ENCODE measurements at places on chromosomes 6 and 20.

- no peak for DNase-seq
Measured at GRCh38 chr6:107154131-107154800, 39.0 kb upstream of the BEND3 start.

- no peak for DNase-seq
Measured at GRCh38 chr6:167050903-167051302, 51.7 kb downstream of the CEP43 start.

GRCh38 chr6:164477101-164477500, 832.3 kb downstream of the C6orf118 start:
- DNase-seq = no peak

DNA sequence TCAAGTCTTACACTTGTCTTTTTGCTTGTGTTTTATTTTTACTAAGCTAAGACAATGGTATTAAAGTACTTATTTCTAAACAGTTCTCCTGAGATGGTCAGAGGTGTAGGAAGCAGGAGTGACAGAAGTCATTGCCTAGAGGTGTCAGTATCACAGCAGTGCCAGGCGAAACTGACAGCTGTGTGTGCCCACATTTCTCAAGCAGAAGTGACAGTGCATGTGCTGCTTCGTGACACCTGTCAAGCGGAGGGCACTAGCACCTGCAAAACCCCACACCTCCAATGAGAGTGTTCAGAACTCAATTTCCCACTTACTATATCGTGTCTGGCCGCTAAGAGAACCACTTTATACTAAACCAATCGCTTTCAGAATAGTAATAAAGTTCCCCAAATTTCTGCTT, 82.8 kb downstream of the SLC23A2 start:
- DNase-seq = no peak

GRCh38 chr20:38545771-38546170, 35.2 kb upstream of the ADIG start:
- DNase-seq = no peak

GRCh38 chr20:32150291-32150848, 40.9 kb downstream of the TM9SF4 start:
- DNase-seq = no peak

- DNase-seq = no peak
Measured at GRCh38 chr20:44796758-44797457, 13.4 kb downstream of the RIMS4 start.

- DNase-seq = no peak
Measured at GRCh38 chr6:163165922-163166321, 248.6 kb upstream of the QKI start.

DNA sequence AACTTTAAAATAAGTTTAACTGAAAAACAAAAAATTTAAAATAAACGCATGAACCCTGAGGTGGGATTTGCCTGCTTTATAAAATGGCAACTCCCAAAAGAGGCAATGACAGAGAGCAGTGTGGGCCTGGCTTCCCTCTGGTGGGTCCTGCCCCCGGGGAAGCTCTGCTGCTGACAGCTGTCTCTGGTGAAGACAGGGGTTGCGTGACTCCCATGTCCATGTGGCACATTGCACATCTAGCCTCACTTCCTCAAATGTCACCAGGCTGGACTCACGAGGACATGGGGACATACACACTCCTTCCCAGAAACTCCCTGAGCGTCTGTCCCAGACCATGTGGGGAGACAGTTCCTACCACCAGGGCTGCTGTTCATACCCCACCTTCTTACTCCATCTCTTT, 66.2 kb downstream of the ABHD12 start:
- no peak for DNase-seq

GRCh38 chr6:37676071-37676470, 21.6 kb downstream of the MDGA1 start:
- no peak for DNase-seq

GRCh38 chr6:88780714-88781389, 182.6 kb downstream of the RNGTT start:
- peak; percentile 63 for DNase-seq

GRCh38 chr6:17940151-17940792, 47.2 kb downstream of the KIF13A start:
- no peak for DNase-seq

- no peak for DNase-seq
Measured at GRCh38 chr6:52596371-52597028, 19.6 kb upstream of the TRAM2 start.

GRCh38 chr6:150575836-150576235, 23.8 kb upstream of the PLEKHG1 start:
- DNase-seq = no peak

Measured in NCI-H2171 (cell line).